Muscle of arm (tissue), 14 donors: ENCODE measurements at places on chromosomes 12 and 14. TPM values are rescaled to one million over a fixed set of nuclear protein-coding genes. Genes with fewer than 3 reads are reported as not detected.

GRCh38 chr12:115944837-115945490 lies 332.5 kb downstream of the MED13L start:
- no peak for DNase-seq

GRCh38 chr12:111798182-111798581 lies 31.4 kb downstream of the ALDH2 start:
- DNase-seq: no peak

- no peak for DNase-seq
These were observed 259.3 kb downstream of the ADAMTS20 start for GRCh38 chr12:43292699-43293098.

DNA sequence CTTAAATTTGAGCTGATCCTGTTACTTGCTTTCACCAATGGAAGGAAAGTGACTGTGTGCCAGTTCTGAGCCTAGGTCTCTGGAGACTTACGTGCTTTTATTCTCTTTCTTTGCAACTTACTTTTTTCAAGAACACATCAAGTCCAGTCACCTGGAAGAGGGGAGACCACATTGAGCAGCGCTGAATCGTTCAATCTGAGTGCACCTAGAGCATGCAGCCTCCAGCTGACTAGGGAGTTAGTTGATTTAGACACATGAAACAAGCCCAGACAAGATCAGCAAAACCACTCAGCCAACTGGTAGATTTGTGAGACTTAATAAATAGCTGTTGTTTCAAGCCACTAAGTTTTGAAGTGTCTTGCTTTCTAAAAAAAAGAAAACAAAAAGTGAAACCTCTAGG lies 1014.8 kb upstream of the FBXO33 start:
- DNase-seq: no peak

- no peak for DNase-seq
These were observed 11.5 kb upstream of the STX2 start for GRCh38 chr12:130850418-130851021.

Gene ANKS1B
- 2.3 TPM for polyA plus RNA-seq

GRCh38 chr12:117889098-117889497 lies 79.7 kb downstream of the KSR2 start:
- no peak for DNase-seq

Gene PRB3
- polyA plus RNA-seq: not detected

Gene KCNC2
- 0.21 TPM for polyA plus RNA-seq

Gene HCAR2
- 0.13 TPM for polyA plus RNA-seq

GRCh38 chr14:92847749-92848148 lies 53.6 kb downstream of the GOLGA5 start:
- no peak for DNase-seq

GRCh38 chr12:110932046-110932445 lies 11.7 kb upstream of the MYL2 start:
- no peak for DNase-seq

DNA sequence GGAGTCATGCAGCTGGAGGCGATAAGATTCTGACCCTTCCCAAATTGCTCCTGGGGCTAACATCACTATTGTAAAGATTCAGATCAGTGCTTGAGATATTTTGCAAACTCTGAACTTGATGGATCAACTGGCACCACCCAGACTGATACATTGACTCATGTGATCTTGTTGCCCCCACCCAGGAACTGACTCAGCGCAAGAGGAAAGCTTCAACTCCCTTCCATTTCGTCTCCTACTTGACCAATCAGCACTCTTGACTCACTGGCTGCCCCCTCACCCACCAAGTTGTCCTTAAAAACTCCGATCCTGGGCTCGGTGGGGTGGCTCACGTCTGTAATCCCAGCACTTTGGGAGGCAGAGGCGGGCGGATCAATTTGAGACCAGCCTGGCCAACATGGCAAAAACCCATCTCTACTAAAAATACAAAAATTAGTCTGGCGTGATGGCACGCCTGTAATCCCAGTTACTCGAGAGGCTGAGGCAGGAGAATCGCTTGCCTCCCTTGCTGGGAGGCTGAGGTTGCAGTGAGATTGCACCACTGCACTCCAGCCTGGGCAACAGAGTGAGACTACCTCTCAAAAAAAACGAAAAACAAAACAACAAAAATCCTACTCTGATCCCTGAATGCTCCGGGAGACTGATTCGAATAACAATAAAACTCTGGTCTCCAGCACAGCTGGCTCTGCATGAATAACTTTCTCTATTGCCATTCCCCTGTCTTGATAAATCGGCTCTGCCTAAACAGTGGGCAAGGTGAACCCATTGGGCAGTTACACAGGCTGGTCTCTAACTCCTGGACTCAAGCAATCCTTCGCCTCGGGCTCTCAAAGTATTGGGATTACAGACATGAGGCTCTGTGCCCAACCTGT lies 9.8 kb upstream of the ARF6 start:
- DNase-seq: no peak

Gene ANKRD33
- polyA plus RNA-seq: 0.16 TPM

GRCh38 chr12:5745251-5745888 lies 199.7 kb downstream of the ANO2 start:
- DNase-seq: peak; percentile 72

Gene ARHGAP9
- not detected for polyA plus RNA-seq

- peak; percentile 23 for DNase-seq
These were observed 141.6 kb downstream of the ITPR2 start for GRCh38 chr12:26691234-26691970.

GRCh38 chr14:71855399-71856036 lies 76.7 kb upstream of the RGS6 start:
- peak; percentile 40 for DNase-seq

Gene RNU7-1
- polyA plus RNA-seq: not detected

DNA sequence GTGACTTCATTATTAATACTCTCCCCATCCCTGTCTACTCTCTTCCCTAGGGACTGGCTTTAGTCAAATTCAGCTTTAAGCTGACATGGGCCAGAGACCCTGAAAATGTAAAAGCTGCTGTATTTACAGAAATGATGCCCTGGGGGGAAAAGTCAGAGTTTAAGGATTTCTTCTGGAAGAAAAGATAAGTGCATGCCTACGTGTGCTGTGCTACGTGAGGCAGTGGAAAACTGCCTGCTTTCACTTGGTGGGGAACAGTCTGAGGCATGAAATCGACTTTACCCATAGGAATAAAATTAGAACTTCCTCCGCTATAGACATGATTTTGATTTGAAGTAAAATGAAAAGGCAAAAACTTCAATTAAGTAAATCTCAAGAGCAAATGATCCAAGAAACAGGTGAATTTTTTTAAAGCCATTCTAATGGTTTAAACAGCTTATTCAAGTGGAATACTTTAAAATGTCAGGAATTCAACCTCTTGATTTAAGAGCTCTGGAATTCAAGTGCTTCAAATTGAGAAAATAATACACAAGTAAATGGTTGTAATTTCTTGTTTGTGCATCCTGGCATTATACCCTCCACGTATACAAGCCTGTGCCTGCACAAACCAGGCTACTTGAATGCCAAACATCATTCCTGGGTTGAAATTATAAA lies 168.5 kb downstream of the FOXN3 start:
- DNase-seq: no peak

- no peak for DNase-seq
These were observed 84.3 kb downstream of the EGLN3 start for GRCh38 chr14:33866425-33867088.

Gene GALNT6
- 0.32 TPM for polyA plus RNA-seq

GRCh38 chr12:65720136-65721130 lies 103.8 kb upstream of the HMGA2 start:
- no peak for DNase-seq

DNA sequence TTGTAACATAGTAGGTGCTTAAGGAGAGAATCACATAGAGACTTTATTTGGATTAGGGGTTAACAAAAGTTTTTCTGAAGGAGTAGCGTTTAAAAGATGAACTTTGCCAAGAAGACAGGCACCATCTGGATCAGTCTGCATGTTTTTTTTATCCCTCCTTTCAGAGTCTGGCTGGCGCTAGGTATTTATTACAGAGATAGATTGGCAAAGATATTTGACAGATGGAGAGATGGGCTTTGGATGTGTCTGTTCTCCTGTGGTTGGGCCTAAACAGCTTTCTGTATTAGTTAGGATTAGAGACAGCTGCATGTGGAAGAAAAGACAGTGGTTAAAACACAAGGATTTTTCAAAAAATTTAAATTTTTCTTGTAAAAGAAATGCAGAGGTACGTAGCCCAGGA lies 133.9 kb downstream of the C12orf75 start:
- no peak for DNase-seq

- no peak for DNase-seq
These were observed 656.0 kb upstream of the MDGA2 start for GRCh38 chr14:48331421-48331820.

DNA sequence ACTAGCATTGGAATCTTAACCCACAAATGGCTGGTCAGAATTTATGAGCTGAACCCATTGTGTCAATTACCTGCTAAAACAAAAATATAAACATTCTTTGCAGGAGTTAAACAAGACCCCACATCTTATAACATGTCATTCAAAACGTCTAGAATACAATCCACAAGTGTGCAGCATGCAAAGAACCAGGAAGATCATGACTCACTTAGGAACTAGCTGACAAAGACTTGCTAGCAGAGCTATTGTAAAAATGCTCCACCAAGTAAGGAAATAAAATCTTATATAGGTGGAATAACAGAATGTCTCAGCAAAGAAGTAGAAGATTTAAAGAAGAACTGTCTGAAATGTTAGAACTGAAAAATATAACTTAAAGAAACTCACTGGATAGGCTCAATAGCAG lies 26.5 kb upstream of the POC1B start:
- no peak for DNase-seq

- no peak for DNase-seq
These were observed 16.6 kb upstream of the SUSD6 start for GRCh38 chr14:69594846-69595245.

DNA sequence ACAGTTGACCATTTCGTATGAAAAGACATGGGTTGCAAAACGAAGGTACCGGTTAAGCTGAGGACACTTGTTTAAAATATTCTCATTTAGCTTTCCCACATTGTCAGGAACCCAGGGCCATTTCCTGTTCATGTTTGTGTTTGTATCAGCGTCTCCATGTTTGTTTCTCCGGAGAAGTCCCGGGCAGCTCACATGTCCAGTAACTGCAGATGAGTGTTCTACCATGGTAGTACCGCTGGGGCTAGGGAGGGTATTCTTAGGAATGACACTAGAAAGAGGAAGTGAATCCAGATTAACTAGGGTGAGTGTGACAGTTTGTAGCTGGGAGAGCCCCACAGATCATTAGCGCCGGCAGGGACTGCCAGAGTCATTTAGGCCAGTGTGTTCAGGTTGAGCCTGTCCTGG lies 50.0 kb upstream of the EVL start:
- DNase-seq: no peak

DNA sequence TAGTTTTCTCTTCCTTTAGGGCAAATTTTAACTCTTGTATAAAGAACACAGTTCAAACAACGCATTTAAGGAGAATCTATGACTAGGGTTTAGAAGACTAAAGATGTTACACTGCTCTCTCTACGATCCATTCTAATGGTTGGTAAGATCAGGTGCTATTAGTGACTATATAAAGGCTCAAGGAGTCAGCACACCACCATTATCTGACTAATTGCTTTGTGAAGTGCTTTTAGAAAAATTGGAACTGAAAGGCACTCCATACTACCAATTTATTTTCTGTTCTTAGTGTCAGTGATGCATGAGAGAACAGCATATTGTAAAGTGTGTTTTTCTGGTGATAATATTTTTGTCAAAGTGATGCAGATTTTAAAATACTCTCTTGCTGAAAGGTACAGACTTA lies 136.8 kb downstream of the SYT1 start:
- DNase-seq: no peak

Gene TMEM263
- 57.7 TPM for polyA plus RNA-seq

- DNase-seq: no peak
These were observed 38.8 kb upstream of the ATF7IP start for GRCh38 chr12:14326699-14327098.

- DNase-seq: no peak
These were observed 259.6 kb downstream of the ITPR2 start for GRCh38 chr12:26573225-26573909.

- DNase-seq: no peak
These were observed 841.4 kb downstream of the FSCB start for GRCh38 chr14:43665570-43666267.

Gene ACRBP
- not detected for polyA plus RNA-seq

DNA sequence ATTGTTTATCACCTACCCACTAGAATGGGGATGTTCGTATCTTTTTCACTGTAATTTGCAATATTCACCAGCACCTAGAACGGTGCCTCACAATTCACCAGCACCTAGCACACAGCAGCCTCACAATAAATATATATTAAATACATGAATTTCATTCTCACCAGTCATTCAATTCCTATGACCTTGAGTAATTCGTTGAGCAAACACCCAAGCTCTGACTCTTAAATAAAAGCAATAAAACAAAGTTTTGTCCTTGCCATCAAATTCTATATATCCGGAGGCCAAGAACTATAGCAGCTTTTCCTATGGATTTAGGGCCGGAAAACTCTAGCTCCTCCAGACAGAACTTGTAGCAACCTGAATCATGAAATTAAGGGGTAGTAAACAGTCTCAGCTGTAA lies 981 bp downstream of the VTI1B start:
- DNase-seq: no peak

Gene C14orf119
- polyA plus RNA-seq: 44.9 TPM

DNA sequence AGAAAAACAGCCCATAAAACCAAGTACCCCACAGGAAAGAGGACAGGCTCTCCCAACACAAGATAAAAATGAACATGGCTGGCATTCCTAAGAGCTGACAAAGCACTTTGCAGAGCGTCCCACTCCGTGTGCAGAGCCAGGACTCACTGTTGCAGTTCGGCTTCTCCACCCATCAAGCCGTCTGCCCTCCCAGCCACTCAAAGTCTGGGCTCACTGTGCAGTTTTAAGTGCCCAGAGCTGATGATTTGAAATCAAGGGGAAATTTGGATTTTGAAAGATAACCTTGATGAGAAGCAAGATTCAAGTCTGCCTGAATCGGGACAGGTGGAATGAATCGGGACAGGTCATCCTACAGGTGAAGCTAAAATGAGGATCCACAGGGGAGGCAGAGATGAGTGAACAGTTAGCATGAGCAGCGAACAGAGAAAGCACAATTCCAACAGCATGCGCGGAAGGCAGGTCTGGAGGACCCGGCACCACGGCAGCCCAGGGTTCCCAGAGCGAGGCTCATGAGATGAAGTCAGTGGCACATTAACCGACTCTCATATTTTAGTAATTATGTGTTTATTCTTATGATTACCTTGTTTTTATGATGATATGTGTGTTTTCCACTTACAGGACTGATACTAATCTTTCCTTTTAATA lies 39.8 kb upstream of the GPR68 start:
- no peak for DNase-seq

- no peak for DNase-seq
These were observed 41.6 kb upstream of the TTC7B start for GRCh38 chr14:90857866-90858265.

- DNase-seq: no peak
These were observed 6.2 kb downstream of the OR4K17 start for GRCh38 chr14:20116748-20117147.

Gene RNU6-7
- not detected for polyA plus RNA-seq

DNA sequence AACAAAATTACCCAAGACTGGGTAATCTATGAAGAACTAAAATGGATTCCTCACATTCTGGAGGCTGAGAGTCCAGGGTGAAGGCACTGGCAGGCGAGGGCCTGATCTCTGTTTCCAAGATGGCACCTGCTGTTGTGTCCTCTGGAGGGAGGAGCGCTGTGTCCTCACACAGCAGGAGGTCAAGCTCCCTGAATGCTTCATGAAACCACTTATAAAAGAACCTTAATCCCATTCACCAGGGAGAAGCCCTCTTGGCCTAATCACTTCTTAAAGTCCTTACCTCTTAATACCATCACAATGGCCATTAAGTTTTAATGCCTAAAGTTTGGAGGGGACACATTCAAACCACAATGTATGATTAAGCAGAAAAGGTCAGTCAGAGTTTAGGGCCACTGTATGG lies 172.4 kb downstream of the EMP1 start:
- DNase-seq: no peak
